Transverse colon (tissue), 4 donors: ENCODE measurements at places on chromosomes 6 and 20.
A peak's percentile ranks its signal among the peaks of the same experiment; 100 is the strongest.

GRCh38 chr6:116156405-116157326, 30.7 kb upstream of the COL10A1 start:
- H3K36me3 ChIP-seq, result no peaks in the 10 kb centered on the region
- no peak overlapping the region for H3K27ac ChIP-seq
- no peak overlapping the region for H3K4me3 ChIP-seq
- no peaks in the 10 kb centered on the region for H3K27me3 ChIP-seq
- peaks cover 3% of the 10 kb centered on the region for H3K4me1 ChIP-seq

- no peak overlapping the region for H3K27ac ChIP-seq
- no peaks in the 10 kb centered on the region for H3K4me1 ChIP-seq
- H3K36me3 ChIP-seq, result no peaks in the 10 kb centered on the region
- H3K27me3 ChIP-seq, result no peaks in the 10 kb centered on the region
- DNase-seq, result no peak
- H3K4me3 ChIP-seq, result no peak overlapping the region
Observed at GRCh38 chr6:73943930-73944652, 248.1 kb downstream of the CD109 start.

DNA sequence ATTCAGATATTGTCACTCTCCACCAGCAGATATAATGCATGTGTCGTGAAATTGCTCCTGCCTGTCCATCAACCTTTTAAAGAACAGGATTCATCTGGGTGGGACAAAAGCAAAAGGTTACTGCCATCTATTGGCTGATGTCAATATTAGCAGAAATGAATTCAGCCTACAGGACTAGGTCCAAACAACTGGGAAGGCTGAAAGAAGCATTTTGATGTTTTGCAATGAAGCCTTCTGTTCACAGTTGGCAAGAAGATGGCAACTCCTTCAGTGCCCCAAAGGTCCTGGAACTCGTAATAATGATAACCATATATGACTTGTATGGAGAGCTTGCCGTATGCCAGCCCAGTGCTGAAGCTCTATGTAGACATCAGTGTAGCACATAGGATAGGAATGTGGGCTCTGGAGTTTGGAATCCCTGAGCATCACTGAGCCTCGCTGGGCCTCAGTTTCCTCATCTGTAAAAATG, 7.5 kb downstream of the BCAS1 start:
- H3K4me3 ChIP-seq, result no peak overlapping the region
- DNase-seq, result no peak
- no peak overlapping the region for H3K27ac ChIP-seq
- H3K27me3 ChIP-seq, result no peaks in the 10 kb centered on the region
- H3K4me1 ChIP-seq, result no peaks in the 10 kb centered on the region
- no peaks in the 10 kb centered on the region for H3K36me3 ChIP-seq

DNA sequence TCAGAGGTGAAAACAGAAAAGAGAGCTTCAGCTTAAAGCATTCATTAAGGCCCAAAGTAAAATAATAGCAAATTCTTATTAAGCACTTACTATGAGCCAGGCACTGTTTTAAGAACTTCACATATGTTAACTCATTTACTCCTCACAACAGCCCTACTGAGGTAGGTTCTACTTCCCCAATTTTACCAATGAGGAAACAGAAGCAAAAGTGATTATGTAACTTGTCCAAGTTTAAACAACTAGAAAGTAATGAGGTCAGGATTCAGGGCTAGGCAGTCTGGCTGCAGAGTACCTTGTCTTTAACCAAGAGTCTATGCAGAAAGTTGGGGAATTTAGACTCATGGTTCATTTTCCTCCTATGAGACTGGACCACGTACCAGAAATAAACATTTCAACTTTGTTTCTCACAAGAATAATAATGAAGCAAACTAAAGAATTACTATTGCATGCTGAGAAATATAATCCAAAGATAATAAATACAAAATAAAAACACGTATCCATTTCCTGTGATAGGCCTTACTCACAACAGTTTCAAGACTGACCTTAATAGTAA, 3.8 kb downstream of the COL21A1 start:
- H3K27ac ChIP-seq, result no peak overlapping the region
- no peaks in the 10 kb centered on the region for H3K36me3 ChIP-seq
- H3K4me3 ChIP-seq, result no peak overlapping the region
- H3K27me3 ChIP-seq, result peaks cover 5% of the 10 kb centered on the region

- H3K27me3 ChIP-seq, result no peaks in the 10 kb centered on the region
- H3K4me3 ChIP-seq, result no peak overlapping the region
- no peak overlapping the region for H3K27ac ChIP-seq
- no peaks in the 10 kb centered on the region for H3K36me3 ChIP-seq
Observed at GRCh38 chr6:90135667-90136066, 161.0 kb downstream of the BACH2 start.

DNA sequence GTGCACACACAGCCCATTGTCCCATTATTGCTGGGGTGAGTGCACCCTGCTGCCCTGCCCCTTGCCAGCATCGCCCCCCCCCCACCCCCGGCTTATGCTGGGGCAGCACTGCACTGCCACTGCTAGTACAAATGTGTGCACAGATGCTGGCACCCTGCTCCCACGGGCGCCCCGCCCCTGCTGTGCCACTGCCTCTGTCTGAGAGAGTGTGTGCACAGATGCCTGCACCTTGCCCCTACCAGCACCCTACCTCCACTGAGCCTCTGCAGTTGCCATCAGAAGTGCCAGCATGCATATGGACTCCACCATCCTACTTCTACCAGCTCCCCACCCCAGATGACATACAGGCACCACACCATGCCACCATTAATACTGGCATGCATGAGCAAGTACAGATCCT, 454.6 kb upstream of the KHDRBS2 start:
- H3K4me1 ChIP-seq, result no peaks in the 10 kb centered on the region
- no peak overlapping the region for H3K4me3 ChIP-seq
- no peak overlapping the region for H3K27ac ChIP-seq
- DNase-seq, result no peak
- H3K27me3 ChIP-seq, result no peaks in the 10 kb centered on the region

DNA sequence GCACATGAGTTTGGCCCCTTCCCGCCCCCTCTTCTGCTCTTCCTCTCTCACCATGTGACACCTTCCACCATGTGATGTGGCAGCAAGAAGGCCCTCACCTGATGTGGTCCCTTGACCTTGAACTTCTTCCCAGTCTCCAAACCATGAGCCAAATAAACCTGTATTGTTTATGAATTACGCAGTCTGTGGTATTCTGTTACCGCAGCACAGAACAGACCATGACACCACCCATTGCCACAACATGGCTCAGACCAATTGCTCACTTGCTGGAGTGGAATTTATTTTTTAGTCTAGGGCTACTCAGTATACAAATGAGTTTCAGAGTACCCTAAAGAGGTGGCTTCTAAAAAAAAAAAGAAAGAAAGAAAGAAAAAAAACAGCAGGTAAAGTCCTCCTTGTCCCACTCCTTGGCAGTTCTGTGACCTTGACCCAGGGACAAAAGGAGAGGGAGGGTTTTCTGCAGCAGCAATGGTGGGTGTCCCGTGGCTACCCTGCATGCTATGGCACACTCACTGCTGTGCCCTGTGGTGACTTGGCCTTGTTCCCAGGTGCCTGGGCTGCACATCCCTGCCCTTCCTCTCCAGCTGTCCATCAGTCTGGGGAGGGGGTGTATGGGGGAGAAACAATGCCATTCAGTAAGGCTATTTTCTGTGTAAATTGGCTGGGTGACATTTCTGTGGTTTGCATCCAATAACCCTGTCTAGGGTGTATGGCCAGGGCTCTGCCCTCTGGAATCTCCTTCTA, 5.4 kb upstream of the VSX1 start:
- DNase-seq, result no peak
- no peak overlapping the region for H3K27ac ChIP-seq
- peaks cover 50% of the 10 kb centered on the region for H3K27me3 ChIP-seq
- no peaks in the 10 kb centered on the region for H3K36me3 ChIP-seq

DNA sequence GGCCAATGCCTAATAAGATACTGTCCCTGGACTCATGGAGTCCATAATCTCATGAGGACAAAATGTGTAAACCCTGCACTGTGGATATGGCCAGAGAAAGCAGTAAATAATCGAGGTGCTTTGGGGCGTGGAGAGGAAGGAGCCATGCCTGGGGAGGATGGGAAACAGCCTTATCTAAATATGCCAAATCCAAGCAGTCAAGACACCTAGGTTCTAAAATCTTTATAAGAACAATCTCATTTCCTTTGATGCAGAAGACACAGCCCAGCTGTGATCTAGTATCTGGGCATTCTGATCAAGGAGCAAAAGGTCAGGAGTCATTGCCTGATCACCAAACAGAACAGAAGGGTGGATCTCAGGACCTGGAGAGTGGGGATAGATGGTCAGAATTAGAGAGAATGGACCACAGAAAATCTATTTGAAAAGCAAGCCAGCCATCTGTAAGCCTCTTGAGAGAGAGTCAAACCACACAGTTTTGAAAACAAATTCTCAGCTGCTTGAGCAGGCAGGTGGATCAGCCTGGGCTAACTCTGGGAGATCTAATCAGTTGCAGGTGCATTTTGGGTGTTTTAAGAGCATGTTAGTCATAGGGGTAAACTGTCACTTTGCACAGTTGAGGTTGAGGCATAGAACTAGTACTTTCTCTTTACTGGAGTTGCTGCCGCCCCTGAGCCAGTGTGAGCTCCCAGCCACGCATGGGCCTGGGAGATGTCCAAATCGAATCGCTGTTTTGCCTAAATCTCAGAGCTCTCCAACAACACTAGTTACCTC, 130.8 kb upstream of the TNFAIP3 start:
- H3K4me1 ChIP-seq, result no peaks in the 10 kb centered on the region
- no peak overlapping the region for H3K27ac ChIP-seq
- no peak overlapping the region for H3K4me3 ChIP-seq
- no peaks in the 10 kb centered on the region for H3K36me3 ChIP-seq

- no peaks in the 10 kb centered on the region for H3K27me3 ChIP-seq
- no peak for DNase-seq
- peak overlapping the region; percentile 24 for H3K4me3 ChIP-seq
- H3K4me1 ChIP-seq, result no peaks in the 10 kb centered on the region
Observed at GRCh38 chr6:209432-210103, 82.7 kb upstream of the DUSP22 start.

- no peaks in the 10 kb centered on the region for H3K4me1 ChIP-seq
- no peak for DNase-seq
- H3K27ac ChIP-seq, result no peak overlapping the region
Observed at GRCh38 chr6:4946521-4946920, 57.3 kb downstream of the RPP40 start.

DNA sequence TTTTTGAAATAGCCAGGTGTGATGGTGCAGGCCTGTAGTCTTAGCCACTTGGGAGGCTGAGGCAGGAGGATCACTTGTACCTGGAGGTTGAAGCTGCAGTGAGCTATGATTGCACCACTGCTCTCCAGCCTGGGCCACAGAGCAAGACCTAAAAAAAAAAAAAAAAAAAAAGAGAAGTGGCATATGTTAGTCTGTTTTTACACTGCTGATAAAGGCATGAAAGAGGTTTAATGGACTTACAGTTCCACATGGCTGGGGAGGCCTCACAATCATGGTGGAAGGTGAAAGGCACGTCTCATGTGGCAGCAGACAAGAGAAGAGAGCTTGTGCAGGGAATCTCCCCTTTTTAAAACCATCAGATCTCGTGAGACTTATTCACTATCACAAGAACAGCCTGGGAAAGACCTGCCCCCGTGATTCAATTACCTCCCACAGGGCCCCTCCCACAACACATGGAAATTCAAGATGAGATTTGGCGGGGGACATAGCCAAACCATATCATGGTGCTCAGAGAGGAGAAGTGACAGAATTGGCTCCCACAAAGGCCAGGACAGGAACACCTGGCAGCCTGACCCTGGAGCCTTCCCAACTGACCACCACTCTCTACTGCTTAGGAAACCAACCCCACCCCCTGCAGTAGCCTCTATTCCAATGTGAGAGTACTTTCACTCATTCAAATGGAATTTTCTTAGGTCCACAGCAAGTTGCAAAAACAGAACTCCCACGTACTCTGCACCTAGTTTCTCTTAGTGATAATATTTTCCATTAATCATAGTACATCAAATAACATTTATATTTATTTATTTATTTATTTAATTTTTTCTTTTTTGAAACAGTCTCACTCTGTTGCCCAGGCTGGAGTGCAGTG, 29.8 kb downstream of the ARHGAP40 start:
- no peaks in the 10 kb centered on the region for H3K36me3 ChIP-seq
- peaks cover 21% of the 10 kb centered on the region for H3K27me3 ChIP-seq
- no peak overlapping the region for H3K4me3 ChIP-seq
- DNase-seq, result no peak

DNA sequence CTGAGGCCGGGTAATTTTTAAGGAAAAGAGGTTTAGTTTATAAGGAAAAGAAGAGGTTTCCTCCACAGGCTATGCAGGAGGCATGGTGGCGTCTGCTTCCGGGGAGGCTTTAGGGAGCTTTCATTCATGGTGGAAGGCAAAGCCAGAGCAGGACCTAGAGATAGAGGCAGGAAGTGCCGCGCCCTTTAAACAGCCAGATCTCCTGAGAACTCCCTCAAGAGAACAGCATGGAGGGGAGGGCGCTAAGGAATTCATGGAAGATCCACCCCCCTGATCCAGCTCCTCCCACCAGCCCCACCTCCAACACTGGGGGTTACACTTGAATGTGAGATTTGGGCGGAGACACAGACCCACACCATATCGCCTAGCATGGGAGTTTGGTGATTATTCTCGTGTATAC, 13.9 kb upstream of the DACT2 start:
- H3K4me1 ChIP-seq, result no peaks in the 10 kb centered on the region
- DNase-seq, result peak; percentile 78
- no peaks in the 10 kb centered on the region for H3K36me3 ChIP-seq
- H3K27me3 ChIP-seq, result peaks cover 4% of the 10 kb centered on the region

- DNase-seq, result peak; percentile 43
- no peaks in the 10 kb centered on the region for H3K36me3 ChIP-seq
- H3K27me3 ChIP-seq, result no peaks in the 10 kb centered on the region
- no peaks in the 10 kb centered on the region for H3K4me1 ChIP-seq
Observed at GRCh38 chr6:170276369-170277057, 14.4 kb downstream of the DLL1 start.

- H3K27me3 ChIP-seq, result no peaks in the 10 kb centered on the region
- no peak overlapping the region for H3K4me3 ChIP-seq
- H3K36me3 ChIP-seq, result no peaks in the 10 kb centered on the region
Observed at GRCh38 chr6:93177438-93177837, 241.9 kb downstream of the EPHA7 start.

GRCh38 chr6:79671600-79672266, 40.6 kb downstream of the SH3BGRL2 start:
- H3K27me3 ChIP-seq, result no peaks in the 10 kb centered on the region
- H3K4me3 ChIP-seq, result no peak overlapping the region
- peaks cover 51% of the 10 kb centered on the region for H3K4me1 ChIP-seq
